Eye (tissue), 1 donor: ENCODE measurements at places on chromosomes 3 and 15.

DNA sequence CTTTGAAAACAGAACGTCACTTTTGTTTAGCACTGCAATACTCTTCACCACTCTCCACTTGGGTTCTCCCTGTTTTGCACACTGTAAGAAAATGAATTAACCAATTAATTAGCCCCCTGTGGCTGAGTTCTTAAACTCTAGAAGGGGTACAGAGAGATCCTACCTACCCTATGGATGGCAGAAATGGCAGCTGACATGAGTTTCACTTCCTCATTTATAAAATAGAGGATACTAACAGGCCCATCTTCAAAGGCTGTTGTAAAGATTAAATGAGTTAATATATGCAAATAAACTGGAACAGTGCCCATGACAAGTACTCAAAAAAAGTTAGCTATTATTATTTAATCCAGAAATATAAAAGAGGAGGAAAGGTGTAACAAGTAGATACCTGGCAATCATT lies 36.9 kb downstream of the SUCLG2 start:
- no peak for DNase-seq

GRCh38 chr3:111073218-111073617 lies 1.6 kb downstream of the NECTIN3 start:
- DNase-seq: peak; percentile 52

GRCh38 chr15:40325188-40325587 lies 1.7 kb downstream of the INAFM2 start:
- DNase-seq: no peak

- peak; percentile 6 for DNase-seq
Measured at GRCh38 chr3:26018889-26019288, 229.0 kb downstream of the OXSM start.

GRCh38 chr3:16842272-16843270 lies 42.2 kb upstream of the PLCL2 start:
- peak; percentile 32 for DNase-seq

DNA sequence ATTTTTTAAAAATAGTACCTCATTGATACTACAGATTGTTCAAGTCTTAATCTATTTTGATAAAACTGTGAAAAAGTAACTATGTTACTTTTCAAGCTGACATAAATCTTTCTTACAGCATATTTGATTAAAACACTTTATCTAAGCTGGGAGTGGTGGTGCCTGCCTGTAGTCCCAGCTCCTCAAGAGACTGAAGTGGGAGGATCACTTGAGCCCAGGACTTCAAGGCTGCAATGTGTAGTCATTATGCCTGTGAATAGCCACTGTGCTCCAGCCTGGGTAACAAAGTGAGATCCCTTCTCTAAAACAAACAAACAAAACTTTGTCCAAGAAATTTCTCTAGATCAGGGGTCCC lies 59.6 kb upstream of the NEDD4 start:
- no peak for DNase-seq

DNA sequence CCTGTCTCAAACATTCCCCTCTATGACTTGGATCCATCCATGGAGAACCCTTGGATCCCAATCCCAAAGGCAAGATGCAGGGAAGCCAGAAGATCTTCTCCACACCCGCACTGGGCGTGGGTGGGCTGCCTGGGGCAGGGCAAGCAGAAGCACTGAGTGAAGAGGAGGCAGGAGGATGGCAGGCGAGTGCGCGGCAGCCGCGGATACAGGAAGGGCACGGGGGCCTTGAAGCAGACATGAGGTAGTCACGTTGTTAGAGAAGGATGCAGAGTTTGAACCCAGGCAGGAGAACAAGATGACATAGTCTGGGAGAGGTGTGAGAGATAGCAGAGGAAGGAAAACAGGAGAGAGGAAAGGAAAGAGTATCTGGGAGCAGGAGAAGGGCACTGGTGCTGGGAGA lies 5.1 kb upstream of the IGDCC3 start:
- DNase-seq: no peak

DNA sequence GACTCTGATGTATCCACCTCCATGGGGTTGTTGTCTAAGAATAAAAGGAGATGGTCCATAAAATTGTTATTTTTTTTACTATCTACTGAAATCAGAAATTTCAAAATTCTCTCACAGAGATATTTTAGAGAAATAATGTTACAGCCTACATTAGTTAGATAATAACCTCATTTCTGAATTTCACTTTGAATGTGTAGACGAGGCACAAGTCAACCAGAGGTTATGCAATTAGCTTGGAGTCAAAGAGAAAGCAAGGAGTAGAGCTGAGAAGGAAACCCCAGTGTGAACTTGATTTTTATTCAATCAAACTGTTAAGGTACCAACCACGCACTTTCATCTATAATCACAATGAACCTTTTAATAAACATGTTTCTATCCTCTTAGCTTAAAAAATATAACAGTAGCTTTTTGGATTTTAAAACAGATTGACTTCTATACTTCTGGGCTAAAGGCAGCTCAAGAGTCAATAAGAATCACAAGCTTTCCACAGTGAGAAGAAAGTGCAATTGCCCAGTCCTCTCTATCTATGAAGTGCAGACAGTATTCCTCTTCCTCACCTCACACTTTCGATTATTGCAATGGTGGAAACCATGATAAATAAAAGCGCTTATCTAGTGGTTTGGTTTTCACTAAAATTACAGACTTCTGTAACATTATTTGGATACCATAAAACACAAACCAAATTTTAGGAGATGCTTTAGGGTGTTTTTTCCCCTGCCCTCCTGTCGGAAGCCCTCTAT lies 403.2 kb downstream of the ZBTB20 start:
- no peak for DNase-seq

DNA sequence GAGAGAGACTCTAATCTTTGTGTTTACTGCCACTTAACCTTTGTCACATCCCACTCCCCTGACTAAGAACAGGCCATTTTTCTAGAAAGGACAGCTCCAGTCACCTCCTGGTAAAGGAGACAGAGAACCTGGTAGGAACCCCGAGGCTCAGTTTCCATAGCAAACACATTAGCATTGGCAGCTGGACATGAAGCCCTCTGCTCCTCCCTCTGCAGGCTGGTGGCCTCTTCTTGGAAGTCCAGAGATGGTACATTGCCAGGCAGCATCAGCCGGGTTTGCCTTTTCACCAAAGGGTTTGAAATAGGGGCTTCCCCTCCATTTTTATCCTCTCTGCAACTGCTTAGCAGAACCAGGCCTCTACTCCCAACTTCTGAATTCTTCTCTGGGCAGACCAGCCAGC lies 213.4 kb upstream of the SEMA6D start:
- DNase-seq: no peak

- DNase-seq: no peak
Measured at GRCh38 chr3:22399566-22399965, 648.6 kb upstream of the ZNF385D start.

GRCh38 chr3:129344540-129345220 lies 66.0 kb downstream of the HMCES start:
- peak; percentile 31 for DNase-seq

DNA sequence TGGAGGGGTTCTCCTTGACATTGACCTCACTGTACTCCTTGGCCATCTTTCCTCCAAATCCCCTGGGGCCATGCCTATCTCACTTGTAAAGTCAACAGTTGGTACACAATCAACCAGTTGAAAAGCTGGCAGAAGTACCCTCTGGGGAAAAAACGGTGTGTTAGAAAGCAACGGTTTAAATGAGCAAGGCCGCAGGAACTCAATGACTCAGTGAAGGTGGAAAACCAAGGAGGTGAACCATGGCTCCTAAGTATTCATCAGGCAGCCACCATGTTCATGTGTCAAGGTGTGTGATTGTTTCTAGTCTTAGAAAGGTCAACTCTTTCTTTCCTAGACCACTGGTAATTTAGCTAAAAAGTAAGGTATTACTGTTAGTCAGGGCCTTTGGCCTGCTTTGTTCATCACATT lies 130.9 kb upstream of the SATB1 start:
- DNase-seq: no peak

- DNase-seq: no peak
Measured at GRCh38 chr3:50487181-50487580, 16.3 kb downstream of the CACNA2D2 start.

DNA sequence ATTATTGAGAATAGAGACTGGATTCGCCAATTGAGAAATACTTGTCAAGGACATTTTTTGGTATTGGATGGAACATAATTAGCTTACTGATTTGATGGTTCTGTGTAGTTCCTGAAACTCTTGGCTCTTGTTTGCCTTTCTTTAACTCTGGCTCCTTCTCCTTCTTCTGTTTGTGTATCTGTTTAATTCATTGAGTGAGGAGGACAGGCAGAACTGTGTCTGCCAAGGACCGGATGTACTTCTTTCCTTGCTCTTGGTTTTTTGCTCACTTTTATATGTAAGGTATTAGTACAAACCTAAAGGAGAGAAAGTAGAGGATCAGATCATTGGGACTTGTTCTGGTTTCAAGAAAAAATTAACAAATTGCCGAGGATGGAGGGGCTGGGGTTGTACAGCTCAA lies 48.9 kb downstream of the TCF12 start:
- DNase-seq: no peak

- no peak for DNase-seq
Measured at GRCh38 chr15:84699538-84700191, 16.3 kb downstream of the SEC11A start.

DNA sequence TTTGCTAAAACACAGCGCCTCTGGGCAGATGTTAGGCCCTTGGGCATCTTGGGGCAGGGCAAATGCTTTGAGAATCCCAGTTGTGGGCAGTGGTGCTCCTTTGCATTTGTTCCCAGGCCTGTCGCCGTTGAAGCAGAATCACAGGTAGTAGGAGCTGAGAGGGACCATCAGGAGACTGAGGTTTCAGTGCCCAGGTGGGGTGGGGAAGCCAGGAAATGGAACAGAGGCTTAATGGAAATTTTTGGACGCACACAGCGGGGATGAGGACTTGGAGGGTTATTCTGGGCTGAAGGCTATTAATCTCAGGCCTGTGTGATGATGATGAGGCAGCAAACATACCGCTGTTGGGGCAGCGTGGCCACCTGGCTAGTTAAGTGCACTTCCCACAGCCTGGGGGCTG lies 99.5 kb downstream of the SV2B start:
- DNase-seq: no peak

GRCh38 chr3:106566277-106566676 lies 697.5 kb upstream of the CBLB start:
- DNase-seq: no peak

DNA sequence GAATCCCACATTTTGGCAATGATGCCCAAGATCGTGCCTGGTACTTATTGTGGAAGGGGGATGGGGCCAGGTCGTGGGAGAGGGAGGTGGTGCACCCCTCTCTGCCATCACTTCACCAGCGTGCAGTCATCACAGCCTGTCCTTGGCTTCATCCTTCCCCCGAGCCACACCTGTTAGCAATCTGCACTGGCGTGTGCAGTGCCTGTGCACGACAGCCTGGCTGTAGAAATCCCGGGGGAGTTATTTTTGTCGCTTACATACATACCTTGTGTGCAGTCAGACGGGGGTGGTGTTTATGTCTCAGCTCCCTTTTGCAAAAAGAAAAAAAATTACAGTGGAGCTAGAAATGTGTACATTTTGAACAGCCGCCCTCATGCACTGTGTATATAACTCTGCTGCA lies 216.0 kb downstream of the TLE3 start:
- peak; percentile 62 for DNase-seq

- no peak for DNase-seq
Measured at GRCh38 chr15:60854858-60855564, 374.1 kb downstream of the RORA start.

- DNase-seq: no peak
Measured at GRCh38 chr3:155946178-155946577, 75.7 kb downstream of the GMPS start.

GRCh38 chr15:29046281-29046810 lies 160.6 kb downstream of the APBA2 start:
- no peak for DNase-seq

DNA sequence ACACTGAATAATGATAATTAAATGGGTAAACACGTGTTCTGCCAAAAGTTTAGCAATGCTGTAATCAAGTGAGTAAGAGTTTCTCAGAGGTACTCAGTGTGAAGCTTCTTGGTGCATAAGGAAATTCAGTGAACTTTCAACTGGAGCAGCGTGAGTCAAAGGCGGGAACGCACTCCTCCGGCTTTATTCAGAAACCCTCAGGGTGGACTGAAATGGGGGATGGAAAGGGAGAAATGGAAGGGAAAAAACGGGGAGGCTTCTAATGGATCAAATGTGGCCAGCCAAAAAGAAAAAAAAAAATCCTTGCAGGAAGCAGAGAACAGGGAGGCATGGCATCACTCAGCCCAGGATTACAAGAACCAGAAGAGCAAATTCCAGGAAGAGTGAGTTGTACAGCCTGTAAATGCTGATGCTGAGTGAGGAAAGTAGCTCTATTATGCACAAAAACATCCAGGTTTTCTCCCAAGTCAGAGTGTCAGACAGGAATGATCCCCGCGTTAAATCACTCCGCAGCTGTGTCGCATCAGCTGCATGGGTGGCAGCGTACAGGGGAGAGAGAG lies 85.3 kb downstream of the ASB7 start:
- peak; percentile 35 for DNase-seq

GRCh38 chr3:46417841-46418611 lies 11.0 kb downstream of the CCRL2 start:
- DNase-seq: no peak

DNA sequence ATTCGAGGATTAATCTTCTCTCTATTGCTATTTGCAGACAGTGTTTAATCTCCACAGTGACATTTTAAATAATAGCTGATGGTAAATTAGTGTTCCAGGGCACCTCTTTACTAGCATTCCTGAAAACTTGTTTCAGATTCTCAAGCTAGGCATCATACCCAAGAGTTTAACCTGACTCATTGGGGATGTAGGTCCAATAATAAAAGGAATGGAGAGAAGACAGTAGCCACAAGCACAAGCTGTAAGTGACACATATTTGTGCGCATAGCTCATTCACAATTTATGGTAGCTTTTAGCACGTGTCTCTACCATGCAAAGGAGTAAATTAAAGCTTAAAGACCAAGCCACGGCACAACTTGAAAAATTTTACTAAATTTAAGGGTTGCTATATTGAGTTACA lies 171.3 kb upstream of the FAM3D start:
- no peak for DNase-seq

DNA sequence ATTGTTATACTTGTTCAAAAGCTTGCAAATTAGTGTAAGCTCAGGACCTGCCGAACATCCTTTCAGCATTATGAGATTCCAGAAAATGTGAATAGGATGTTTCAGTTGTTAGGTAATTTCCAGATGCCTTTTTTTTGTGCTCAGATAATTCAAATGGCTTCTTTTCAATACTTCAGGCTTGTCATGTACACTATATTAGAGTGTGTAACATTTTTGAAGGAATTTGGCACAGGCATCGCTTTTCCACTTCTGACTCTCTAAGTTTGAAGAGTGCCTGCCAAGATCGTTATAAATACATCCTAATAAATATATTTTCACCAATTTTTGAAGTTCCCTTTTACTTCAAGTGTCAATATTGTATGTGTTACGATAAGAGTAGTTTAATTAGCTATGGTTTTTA lies 35.2 kb downstream of the CADM2 start:
- DNase-seq: no peak

DNA sequence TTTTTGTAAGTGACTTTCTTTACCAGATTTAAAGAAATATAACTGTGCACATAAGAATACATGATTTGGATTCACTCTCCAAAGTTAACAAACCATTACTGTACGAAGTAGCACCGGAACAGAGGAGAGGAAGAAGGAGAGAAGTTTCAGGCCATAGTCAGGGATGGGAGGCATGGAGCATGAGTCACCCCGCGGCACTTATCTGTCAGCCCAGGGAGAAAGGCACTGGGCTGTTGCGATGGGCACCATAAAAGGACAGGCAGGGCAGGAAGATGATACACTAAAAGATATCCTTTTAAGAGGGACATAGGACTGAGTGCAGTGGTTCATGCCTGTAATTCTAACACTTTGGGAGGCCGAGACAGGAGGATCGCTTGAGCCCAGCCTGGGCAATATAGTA lies 37.0 kb downstream of the TTC23 start:
- DNase-seq: no peak

GRCh38 chr15:67366904-67367303 lies 112.3 kb downstream of the IQCH start:
- no peak for DNase-seq

GRCh38 chr15:48021336-48022086 lies 99.3 kb upstream of the SLC24A5 start:
- DNase-seq: no peak
